ENCODE measurements at places on chromosomes 5 and 9.

DNA sequence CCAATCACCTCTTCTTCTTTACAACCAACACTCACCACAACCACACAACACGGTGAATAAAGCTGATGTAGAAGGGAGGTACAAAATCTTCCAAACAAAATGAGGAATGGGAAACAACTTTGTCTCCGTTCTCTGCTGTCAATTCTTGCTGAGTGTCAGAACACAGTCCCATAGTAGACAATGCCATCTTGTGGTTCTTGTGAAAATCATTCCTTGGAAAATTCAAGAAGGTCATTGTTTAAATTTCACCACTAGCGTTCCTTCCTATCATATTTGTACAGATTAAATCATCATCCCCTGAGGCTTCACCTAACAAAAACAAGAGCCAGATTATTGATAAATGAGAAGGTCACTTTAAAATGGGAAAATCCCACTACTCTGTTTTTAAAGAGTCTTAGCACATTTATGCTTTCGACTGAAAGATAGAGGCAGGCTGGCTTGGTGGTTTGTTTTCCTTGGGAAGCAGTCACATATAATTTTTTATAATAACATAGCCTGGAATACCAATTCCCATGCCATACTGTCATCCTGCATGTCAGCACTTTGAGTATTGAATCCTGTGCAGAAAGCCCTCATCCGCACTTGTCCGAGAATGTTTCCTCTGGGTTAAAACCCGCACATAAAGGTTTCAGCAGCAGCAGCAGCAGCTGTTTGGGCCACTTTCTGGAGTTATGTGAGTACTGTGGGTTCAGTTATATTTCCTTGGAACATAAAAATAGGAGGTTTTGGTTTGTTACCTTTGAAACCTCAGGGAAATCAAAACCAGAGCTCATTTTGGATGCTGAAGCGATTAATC is 395.0 kb upstream of the SMARCA2 start:
- no peak for DNase-seq

GRCh38 chr5:149239917-149240316 is 31.7 kb upstream of the AFAP1L1 start:
- DNase-seq: no peak

GRCh38 chr5:150129813-150130492 is 25.7 kb downstream of the PDGFRB start:
- DNase-seq: peak; percentile 17

GRCh38 chr9:74963056-74963455 is 10.3 kb upstream of the C9orf40 start:
- no peak for DNase-seq

- DNase-seq: no peak
Observed at GRCh38 chr9:78325846-78326360, 29.0 kb downstream of the PSAT1 start.

GRCh38 chr5:80629281-80629680 is 25.2 kb upstream of the MSH3 start:
- no peak for DNase-seq

GRCh38 chr5:34538026-34538672 is 118.0 kb upstream of the RAI14 start:
- DNase-seq: no peak

- DNase-seq: no peak
Observed at GRCh38 chr5:166746506-166746905, 1544.9 kb upstream of the WWC1 start.

DNA sequence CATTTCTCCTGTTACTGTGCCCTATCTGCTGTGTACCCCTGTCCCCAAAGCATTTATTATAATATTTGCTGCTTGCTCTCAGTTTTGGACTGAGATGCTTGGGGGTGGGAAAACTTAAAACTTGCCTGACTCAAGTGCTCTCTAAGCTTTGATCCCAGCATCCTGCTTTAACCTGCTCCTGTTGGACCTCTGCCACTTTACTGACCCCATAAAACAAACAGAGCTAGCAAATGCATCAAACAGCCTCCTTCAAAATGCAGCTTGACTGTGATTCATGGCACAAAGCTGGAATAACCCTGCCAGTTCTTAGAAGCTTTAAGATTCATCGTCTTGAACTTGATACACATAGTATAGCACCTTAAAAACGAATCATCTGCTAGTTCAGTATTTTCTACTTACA is 212.5 kb downstream of the DEPDC1B start:
- no peak for DNase-seq

DNA sequence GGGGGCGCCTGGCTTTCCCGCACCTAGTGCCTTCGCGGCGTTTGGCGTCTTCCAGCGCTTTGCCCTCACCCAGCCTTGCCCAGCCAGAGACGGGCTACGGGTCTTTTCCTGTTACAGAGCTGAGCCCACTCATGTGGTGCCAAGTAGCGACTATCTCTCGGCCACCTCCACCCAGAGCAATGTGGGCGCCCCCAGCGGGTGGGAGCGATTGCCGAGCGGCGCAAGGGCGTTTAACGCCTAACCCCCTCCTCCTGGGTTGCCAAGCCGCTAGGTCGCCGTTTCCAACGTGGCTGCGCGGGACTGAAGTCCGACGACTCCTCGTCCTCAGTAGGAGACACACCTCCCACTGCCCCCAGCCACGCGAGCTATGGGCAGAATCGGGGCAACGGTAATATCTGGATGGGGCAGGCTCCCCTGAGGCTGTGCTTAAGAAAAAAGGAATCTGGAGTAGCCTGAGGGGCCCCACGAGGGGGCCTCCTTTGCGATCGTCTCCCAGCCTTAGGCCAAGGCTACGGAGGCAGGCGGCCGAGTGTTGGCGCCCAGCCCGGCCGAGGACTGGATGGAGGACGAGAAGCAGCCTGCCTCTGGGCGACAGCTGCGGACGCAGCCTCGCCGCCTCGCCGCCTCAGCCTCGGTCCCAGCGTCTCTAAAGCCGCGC is 5.8 kb downstream of the TLX3 start:
- no peak for DNase-seq

- no peak for DNase-seq
Observed at GRCh38 chr9:116467740-116468351, 219.3 kb upstream of the TRIM32 start.

DNA sequence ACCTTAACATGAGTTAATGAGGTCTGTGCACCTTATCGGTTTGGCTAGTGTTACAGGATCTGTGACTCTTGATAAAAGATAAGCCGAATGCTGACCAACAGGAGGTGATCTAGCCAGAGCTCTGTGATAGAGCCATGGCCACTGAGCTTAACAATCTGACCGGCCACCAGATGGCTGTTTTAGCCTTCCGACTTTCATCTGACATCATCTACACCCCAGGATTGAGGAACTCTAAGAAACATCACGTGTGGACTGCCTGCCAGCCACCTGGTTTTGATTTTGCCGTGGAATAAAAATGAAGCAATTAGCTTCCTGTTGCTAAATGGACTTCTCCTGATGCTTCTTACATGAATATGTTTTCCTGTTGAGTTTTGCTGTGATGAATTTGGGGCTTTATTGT is 281.3 kb downstream of the CEMIP2 start:
- DNase-seq: no peak

DNA sequence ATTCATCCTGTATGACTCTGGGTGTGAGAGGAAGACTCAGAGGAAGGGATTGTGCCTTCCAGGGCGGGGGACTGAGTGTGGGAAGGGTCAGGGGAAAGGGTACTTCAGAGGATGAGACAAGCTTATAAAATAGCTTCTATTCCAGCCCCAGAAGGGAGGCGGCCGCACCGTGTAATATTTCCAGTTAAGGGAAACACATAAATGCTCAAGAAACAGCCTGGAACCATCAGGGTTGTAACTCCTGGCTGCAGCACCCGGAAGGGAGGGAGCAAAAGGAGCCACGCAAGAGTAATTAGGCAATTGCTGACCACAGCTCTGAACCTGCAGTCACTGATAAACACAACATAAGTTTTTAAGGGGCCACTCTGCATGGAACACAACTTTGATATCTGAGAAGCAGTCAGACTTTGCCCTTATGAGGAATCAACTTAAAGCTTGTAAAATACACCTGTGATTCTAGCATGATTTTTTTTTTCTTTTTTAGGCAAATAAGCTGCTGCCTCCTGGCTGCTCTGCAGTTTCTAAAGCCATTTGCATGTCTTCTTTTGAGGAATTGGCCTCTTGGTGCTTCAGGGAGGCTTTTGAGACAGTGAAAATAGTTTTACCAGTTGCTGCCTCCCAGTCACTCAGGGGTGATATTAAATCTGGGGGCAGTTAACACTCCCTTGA is 382.7 kb downstream of the ENC1 start:
- no peak for DNase-seq

DNA sequence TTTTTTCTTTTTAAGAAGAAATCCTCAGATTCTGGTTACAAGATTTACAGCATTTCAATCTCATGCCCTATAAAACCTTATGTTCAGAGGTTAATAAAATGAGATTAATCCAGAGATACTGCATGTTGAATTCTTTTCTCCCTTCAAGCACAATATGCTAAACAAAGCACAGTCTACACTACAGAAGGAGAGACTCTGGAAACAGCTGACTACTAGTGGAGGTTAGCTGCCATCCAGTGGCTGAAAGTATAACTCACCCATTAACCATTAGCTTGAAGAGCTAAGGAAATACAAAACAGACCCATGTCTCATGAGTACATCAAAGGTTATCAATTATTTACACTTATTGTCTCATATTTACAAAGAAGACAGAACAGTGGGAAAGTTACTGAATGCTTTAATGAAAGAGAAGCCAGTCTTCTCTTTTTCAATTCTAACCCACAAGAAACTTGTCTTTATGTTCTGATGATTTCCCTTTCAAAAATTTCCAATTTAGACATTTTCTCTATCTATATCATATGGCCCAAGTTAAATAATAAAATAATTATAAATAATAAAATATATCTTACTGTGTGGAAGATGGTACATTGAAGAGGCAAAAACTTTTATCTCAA is 12.7 kb upstream of the DNAH5 start:
- peak; percentile 4 for DNase-seq

DNA sequence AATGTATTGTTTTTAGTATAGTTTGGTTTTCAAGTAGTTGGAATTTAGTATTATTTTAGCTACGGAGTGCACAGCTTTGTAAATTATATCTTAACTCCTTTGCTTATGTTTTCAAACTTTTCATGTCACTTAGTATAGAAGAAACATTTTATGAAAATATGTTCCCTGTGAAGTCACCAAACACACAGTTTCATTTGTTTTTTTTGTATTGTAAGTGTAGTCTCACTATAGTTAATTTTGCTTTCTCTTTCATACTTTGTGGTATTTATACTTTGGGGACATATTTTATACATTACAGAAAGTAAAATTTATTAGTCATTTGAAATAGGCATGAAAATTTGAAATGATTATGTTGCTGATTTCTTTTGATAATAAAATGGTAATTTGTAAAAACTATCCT is 5.0 kb downstream of the CHSY3 start:
- no peak for DNase-seq

GRCh38 chr5:142894315-142894714 is 124.1 kb downstream of the ARHGAP26 start:
- DNase-seq: no peak

DNA sequence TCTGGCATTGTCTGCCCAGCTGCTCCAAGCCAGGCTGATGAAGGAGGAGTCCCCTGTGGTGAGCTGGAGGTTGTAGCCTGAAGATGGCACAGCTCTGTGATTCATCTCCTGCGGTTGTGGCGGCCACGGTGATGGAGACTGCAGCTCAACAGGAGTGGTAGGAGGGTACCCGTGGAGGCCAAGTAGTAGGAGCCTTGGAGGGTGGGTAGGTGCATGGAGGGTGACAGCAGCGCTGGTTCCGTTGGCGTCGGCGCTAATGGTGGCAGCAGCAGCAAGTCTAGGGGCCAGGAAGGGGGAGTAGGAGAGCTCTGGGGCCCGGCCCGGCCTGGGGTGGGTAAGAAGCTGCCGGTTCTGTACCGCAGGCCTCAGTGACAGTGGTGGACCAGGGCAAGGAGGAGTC is 22.4 kb upstream of the TRIM52 start:
- DNase-seq: no peak

DNA sequence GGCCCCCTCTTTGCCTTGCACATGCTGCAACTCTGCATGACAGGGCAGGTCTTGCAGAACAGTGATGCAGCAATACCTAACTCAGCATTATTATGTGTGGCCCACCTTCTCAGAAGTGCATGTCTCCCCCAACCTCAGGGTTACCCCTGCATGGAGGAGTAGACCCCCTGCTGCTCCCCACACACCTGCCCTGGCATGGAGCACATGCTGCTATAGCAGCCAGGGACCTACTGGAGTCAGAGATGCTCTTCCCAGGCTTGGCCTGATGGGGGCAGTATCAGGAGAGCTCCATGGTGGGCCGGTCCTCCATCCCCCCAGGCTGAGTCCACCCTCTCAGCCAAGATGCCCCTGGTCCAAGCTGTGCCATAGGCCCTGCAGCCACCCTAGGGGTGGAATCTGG is 13.2 kb upstream of the BOD1 start:
- no peak for DNase-seq

GRCh38 chr5:15539951-15540350 is 40.0 kb downstream of the FBXL7 start:
- DNase-seq: no peak

- no peak for DNase-seq
Observed at GRCh38 chr5:10059556-10059955, 190.1 kb downstream of the ATPSCKMT start.

GRCh38 chr9:114087721-114088120 is 9.6 kb upstream of the AMBP start:
- DNase-seq: no peak

DNA sequence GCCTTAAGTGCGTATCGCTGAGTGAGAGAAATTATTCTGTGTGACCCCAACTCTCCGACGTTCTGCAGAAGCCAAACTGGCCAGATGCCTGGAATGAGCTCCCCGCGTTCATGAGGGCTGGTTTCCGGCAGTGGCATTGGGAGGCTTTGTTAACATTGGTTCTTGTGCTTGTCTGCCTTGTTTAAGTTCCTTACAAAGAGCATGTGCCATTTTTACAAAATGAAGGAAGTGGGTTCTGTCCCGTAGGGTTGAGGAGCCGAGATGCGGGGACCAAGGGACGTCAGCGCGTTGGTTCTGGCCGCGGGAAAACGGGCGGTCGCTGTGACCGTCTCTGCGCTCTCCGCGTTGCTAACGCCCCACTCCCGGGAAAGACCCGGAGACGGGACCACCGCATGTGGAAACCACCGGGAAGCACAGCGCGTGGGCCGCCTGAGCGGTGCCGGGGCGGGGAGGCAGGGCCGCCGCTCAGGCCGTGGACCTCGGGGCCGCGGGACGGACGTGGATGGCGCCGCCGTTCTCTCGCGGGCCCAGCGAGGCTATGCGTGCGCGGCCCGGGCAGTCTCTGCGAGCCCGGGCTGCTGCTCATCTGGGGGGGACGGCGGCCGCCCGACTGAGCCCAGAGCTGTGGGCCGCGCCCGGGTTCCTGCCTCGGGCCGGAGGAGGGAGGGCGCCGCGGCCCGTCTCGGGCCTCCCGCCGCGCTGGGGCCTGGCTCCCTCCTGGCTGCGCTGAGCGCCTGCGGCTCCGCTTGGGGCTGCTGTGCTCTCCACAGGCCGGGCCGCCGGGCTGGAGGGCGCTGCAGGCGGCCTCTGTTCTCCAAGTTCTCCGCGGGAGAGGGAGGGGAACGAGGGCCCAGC is 13.4 kb downstream of the RABL6 start:
- DNase-seq: no peak
